Pulmonary artery endothelial cell (primary cell): ENCODE measurements at places on chromosomes 2 and 18. TPM values are rescaled to one million over a fixed set of nuclear protein-coding genes. Genes with fewer than 3 reads are reported as not detected.

- DNase-seq = peak; percentile 78
These were observed 284.5 kb downstream of the PRKCE start for GRCh38 chr2:45935791-45936622.

DNA sequence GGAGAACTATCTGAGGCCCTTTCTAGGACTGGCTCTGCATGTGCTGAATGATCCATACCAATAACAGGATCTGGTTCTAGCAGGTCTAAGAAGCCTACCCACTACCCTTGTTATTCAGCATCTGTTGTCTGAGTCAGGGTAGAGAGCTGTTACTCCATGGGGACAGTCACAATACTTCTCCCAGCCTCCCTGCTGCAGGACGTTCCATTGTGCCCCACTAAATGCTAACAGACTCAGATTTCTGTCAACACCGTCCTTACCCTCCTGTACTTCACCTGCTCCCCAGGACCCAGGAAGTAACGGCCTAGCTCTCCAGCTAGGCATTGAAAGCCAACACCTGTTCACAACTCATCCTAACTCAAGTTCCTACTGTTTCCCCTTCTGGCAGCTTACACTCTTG lies 719.7 kb upstream of the ID2 start:
- no peak for DNase-seq

The HPCAL1 gene
- 69.1 and 105 TPM in 2 replicates for total RNA-seq

DNA sequence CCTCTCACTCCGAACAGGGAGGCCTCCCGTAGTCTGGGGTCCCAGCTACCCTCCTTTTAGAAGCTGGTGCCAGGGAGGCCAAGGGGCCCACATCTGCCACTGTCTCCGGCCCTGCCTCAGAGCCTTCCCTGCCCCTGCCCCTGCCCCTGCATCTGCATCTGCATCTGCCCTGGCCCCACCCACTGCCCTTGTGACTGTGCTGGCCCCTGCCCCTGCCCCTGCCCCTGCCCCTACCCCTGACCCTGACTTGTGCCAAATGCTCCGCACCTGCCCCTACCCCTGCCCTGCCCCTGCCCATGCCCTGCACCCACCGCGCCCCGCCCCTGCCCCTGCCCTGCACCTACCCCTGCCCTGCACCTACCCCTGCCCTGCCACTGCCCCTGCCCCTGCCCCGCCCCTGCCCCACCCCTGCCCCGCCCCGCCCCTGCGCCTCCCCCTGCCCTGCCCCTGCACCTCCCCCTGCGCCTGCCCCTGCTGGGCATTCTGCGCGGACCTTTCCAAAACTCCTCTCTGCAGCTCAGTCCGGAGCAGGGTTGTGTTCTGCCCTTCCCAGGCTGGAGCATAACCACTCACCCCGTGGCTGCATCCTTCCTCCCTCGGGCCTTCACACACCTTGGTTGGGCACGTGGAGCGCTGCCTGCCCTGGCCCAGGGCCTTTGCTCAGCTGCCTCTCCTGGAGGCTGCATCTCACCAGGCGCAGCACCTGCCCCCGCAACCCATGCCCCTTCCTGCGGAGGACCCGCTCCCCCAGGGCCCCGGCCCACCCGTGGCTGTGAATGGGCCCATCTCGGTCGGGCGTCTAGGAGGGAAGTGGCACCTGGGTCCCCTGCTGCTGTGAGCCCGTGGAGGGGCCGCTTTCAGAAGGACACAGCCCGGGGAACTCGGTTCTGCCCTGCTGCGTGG lies 5.4 kb downstream of the SNTG2 start:
- no peak for DNase-seq

- no peak for DNase-seq
These were observed 47.3 kb downstream of the KCNG2 start for GRCh38 chr18:79844999-79845563.

The CD8A gene
- total RNA-seq = not detected in 2 replicates
